ENCODE measurements at places on chromosomes 11 and 22.

GRCh38 chr11:10401256-10401655, 53.8 kb upstream of the AMPD3 start:
- no peak for DNase-seq

DNA sequence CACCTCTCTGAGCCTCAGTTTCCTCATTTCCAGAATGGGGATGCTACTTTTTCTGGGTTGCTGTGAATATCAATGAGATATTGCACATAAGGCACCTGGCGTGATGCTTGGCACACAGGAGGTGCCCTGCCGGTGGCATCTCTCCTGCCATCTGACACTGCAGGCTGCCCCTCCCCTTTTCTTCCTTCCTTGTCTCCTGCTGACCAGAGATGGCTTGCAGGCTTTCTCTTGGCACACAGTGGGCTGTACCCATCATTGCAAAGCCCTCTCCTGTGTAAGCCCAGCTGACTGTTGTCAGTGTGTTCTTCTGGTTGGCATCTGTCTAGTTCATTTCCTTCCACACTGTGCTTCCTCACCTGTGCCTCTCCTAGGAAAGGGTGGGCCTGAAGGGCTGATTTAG, 91.7 kb downstream of the MYO18B start:
- DNase-seq: no peak

- peak; percentile 49 for DNase-seq
These were observed at the start of gene ELMOD1 for GRCh38 chr11:107590460-107591377. ELMOD1 (plus strand) TSS chr11:107591147; CDS start chr11:107618190, 27,043 bp downstream.

- peak; percentile 76 for DNase-seq
These were observed 47.2 kb downstream of the BUD13 start for GRCh38 chr11:116725434-116726221.

DNA sequence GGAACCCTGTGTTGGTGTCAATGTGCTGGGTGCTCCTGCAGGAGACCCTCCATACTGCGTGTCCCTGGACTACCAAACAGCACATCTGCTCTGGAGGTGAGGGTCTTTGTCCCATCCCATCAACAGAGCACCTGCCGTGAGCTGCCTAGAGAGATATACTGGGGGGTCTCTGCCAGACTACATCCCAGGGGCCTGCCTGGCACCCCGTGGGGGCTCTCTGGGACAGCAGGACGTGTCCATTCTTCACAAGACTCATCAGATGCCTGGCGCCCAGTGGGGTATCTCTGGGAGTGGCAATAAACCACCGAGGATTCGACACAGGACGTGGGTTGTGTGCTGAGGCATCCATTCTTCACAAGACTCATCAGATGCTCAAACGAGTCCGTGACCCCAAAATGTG, 42.7 kb downstream of the SHANK2 start:
- DNase-seq: no peak

DNA sequence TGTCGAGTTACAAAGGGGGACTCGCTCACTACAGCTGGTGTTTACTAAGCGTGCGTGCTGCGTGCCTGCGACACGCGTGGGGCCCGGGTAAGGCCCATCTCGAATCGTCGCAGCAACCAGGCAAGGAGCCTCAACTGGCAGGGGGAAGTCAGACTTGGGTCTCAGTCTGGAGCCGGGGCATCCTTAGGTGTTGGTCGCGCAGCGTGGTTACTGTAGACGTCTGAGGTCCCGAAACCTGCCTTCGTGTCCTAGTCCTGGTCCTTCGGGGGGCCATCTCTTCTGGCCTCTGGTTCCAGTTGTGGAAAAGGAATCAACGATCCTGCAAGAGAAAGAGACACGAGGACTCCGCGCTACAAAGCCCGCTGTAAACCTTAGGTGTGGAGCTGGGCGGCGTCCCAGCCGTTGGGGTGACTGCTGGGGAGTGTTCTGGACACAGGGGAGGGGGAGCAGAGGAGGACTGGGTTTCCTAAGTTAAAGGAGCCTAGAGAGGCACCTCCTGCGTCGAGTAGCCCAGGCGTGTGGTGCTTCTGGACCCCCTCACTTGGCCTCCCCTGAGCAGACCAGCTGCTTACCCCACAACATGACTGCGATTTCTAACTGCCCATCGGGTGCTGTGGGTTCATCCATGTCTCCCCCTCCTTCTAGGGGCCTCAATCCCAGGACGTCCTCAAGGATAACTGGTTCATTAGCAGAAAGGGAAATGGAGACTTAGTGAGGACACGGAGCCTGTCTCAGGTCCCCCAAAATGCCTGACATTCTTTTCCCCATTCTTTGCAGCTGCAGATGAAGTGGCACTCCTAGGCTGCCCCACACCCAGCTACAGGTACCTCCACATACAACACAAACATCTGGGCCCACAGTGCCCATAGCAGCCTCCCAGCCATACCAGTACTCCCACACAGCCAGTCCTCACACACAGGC, 4.9 kb upstream of the WNT11 start:
- no peak for DNase-seq

DNA sequence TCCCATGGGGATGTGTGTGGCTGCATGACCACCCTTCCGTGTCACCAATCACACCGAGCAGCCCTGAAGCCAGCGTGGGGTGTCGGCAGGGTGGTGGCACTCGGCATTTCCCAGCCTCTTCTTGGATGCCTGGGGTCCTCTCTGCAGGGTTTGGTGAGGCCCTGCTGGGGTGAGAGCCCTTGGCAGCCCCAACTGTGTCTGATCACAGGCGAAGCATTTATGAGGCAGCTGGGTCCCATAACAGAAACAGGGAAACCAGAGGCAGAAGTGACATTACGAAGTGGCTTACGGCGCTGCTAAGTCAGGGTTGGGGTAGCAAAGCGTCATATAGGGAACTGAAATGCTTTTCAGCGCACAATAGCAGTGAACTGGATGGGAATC, 92.3 kb upstream of the SEPTIN5 start:
- no peak for DNase-seq

- no peak for DNase-seq
These were observed 4.7 kb downstream of the LTBP3 start for GRCh38 chr11:65553301-65554001.

- no peak for DNase-seq
These were observed 6.7 kb downstream of the NFAM1 start for GRCh38 chr22:42425337-42425988.

DNA sequence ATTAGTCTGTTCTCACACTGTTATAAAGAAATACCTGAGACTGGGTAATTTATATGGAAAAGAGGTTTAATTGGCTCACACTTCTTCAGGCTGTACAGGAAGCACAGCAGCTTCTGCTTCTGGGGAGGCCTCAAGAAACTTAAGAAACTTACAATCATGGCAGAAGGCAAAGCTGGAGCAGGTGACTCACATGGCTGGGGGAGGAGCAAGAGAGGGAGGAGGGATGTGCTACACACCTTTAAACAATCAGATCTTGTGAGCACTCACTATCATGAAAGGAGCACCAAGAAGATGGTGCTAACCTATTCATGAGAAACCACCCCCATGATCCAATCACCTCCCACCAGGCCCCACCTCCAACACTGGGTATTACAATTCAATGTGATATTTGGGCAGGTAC, 381.6 kb downstream of the ETS1 start:
- no peak for DNase-seq

GRCh38 chr11:27313157-27313821, 49.7 kb downstream of the CCDC34 start:
- peak; percentile 74 for DNase-seq

- DNase-seq: no peak
These were observed 60.2 kb upstream of the SORL1 start for GRCh38 chr11:121391914-121392313.

DNA sequence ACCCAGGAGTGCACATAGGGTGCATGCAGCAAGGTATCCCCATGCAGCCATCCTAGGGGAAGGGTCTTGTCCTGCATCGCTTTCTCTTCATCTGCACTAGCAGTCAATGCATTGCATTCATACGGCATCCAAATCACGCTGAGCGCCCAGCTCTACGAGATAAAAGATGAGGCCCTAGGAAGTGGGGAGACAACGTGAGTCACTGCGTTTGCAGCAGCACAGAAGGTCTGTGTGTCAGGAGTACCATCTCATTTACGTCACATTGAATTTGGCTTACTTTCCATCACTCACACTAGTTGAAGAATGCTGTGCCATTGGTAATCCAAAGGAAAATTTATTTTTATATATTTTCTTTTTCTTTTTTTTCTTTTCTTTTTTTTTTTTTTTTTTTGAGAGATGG, 2.5 kb upstream of the ST14 start:
- DNase-seq: peak; percentile 21

DNA sequence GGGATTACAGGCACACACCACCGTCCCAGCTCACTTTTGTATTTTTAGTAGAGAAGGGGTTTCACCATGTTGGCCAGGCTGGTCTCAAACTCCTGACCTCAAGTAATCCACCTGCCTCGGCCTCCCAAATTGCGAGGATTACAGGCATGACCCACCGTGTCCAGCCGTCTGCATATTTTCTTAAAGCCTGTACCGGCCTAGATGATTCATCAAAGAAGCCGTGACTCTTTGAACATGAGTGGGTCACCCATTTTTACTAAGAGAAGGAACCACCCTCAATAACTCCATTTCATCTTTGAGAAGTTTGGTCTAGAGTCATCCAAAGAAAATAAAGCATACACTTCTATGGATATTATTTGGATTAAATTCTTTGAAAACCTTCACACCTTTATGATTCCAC, 388.3 kb downstream of the NTM start:
- DNase-seq: no peak

- no peak for DNase-seq
These were observed 43.1 kb upstream of the NAV2 start for GRCh38 chr11:19669511-19669910.

GRCh38 chr11:119803726-119804294, 74.8 kb upstream of the NECTIN1 start:
- DNase-seq: no peak

DNA sequence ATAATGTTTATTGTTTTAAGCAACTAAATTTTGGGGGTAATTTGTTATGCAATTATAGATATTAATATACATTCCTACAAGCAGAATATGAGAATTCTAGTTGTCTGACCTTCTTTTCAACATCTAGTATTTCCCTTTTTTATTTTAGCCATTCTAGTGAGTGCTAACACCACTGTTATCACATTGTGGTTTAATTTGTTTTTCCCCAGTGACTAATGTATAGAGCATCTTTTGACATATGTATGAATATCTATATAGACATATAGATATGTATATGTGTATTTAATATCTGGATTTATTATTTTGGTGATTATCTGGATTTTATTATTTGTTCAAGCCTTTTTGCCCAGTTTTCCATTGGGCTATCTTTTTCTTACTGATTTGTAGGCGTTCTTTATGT, 66.6 kb downstream of the STIM1 start:
- no peak for DNase-seq

GRCh38 chr22:31734512-31734911, 15.4 kb downstream of the PRR14L start:
- DNase-seq: peak; percentile 75

DNA sequence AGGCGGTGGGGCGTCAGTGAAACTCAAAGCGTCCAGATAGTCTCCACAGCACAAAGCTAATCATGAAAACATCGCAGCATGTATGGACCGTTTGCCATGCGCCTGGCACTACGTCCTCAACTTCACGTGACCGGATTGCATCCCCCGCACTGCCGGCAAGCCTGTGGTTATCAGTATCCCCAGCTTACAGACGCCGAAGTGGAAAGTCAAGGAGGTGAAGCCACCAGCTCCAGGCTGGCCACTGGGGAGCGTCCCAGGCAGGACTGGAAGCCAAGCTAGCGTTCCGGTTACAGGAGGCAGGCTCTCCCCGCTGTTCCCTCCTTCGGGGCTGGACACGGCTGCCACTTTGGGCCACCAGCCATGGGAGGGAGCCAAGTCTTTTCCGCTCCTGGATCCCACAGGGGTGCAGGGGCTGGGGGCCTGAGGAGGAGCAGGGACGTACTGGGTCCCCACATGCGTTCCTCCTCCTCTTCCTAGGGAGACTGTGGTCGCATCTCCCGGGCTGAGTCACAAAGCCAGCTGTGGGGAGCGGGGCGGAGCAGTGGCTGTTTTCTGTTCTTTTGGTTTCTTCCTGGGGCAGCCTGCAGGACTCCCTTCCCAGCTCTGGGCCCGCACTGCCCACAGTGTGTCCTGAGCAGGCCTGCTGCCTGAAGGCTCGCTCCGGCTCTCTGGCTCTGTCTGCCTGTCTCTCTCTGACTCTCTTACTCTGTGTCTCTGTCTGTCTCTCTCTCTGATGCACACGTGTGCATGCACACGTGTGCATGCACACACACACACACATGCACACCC, 4.3 kb upstream of the OSBPL5 start:
- peak; percentile 86 for DNase-seq

- no peak for DNase-seq
These were observed 95.4 kb upstream of the PITPNB start for GRCh38 chr22:28014211-28015045.

- DNase-seq: no peak
These were observed 39.6 kb downstream of the GRAMD4 start for GRCh38 chr22:46659791-46660186.

DNA sequence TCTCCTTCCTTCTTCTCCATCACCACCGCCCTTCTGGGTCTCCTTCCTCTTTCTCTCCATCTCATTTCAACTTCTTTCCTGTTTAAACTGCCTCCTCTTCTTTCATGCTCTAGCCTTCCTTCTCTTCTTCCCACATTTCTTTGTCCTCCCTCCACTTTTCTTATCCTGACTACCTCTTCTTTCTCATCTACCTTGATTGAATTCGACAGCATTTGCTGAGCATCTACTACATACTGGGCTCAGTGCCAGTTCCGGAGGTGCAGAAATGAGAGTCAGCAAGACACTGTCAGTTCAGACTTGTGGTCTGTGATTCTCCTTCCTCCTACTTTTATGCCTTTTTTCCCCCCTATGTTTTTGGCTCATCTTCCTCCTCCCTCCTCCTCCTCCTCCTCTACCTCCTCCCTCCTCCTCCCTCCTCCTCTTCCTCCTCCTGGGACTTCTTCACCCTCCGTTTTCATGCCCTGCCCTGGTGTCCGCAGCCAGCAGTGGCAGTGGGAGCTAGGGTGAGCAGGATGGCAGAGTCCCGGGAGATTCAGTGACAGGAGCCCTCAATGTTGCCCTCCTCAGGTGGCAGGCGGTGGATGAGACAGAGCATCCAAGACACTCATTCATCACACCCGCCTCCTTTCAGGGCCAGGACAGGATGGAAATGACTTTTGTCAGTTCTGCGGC, 146.0 kb upstream of the SEZ6L start:
- no peak for DNase-seq

DNA sequence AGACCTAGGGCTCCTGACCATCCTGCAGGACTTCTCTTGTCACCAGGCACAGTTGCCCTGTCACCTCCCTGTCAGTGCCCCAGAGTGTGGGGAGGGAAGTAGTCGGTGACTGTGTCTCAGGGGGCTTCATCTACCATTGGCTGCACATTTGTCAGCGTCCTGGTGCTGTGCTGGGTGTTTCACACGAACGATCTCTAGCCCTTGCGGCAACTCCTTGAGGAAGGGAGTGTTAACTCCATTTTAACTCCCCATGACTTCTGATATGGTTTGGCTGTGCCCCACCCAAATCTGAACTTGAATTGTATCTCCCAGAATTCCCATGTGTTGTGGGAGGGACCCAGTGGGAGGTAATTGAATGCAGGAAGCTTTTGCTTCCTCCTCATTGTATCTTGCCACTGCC, 7.1 kb downstream of the TSKU start:
- DNase-seq: no peak

DNA sequence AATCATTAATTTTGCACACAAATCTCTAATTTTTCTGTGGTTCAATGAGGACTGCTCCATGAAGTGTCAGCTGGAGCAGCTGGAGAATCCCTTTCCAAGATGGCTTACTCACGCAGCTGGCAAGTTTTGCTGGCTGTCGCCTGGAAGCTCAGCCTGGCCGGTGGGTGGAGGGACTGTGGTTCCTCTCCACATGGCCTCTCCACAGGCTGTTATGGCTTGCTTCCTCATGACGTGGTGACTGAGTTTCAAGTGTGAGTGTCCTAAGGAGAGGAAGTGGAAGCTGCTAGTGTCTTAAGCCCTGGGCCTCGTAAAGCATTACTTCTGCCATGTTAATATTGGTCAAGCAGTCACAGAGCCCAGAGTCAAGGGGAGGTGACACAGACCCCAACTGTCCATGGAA, 14.0 kb upstream of the NRIP3 start:
- DNase-seq: peak; percentile 65

Data from EH (cell line).